Subcutaneous preadipocyte (primary cell): ENCODE measurements at places on chromosomes 6 and 20. TPM values are rescaled to one million over a fixed set of nuclear protein-coding genes. Genes with fewer than 3 reads are reported as not detected.

MRAP2 gene
- 1.4 and 2.2 TPM in 2 replicates for total RNA-seq

FAM83B gene
- total RNA-seq = not detected in 2 replicates

ADGRG6 gene
- 0.37 and 0.59 TPM in 2 replicates for total RNA-seq

PRIM2 gene
- 44.8 and 69.8 TPM in 2 replicates for total RNA-seq

KHDC1L gene
- not detected in 2 replicates for total RNA-seq

TBXT gene
- not detected in 2 replicates for total RNA-seq

MOCS1 gene
- 11.8 and 12.5 TPM in 2 replicates for total RNA-seq

CLDN20 gene
- not detected in 2 replicates for total RNA-seq

ELOVL2 gene
- under 0.01 and 0.39 TPM in 2 replicates for total RNA-seq

RNF144B gene
- total RNA-seq = 0.37 and 0.78 TPM in 2 replicates

HLA-DPA1 gene
- 3.1 and 7.0 TPM in 2 replicates for total RNA-seq

PRDM13 gene
- not detected in 2 replicates for total RNA-seq

MBOAT1 gene
- total RNA-seq = 6.2 and 7.6 TPM in 2 replicates
